Vagina (tissue), 2 donors: ENCODE measurements at places on chromosomes 7 and 10.

DNA sequence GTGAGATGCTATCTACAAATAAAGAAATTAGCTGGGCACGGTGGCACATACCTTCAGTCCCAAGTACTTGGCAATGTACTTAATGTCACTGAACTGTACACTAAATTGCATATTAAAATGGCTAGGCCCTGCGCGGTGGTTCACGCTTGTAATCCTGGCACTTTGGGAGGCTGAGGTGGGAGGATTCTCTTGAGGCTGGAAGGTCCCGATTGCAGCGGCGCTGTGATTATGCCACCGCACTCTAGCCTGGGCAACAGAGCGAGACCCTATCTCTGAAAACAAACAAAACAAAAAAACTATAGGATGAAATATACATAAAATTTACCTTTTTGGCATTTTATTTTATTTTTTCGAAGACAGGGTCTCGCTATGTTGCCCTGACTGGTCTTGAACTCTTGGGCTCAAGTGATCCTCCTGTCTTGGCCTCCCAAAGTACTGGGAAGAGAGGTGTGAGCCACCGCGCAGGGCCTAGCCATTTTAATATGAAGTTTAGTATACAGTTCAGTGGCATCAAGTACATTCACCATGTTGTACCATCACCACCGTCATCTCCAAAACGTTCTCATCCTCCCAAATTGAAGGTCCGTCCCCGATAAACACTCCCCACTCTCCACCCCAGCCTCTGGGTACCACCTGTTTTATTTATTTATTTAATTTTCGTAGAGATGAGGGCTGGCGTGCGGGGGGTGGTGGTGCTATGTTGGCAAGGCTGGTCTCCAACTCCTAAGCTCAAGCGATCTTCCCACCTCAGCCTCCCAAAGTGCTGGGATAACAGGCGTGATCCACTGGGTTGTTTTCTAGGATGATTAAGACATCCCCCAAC, 1.3 kb upstream of the EIF3B start:
- no peak for DNase-seq

DNA sequence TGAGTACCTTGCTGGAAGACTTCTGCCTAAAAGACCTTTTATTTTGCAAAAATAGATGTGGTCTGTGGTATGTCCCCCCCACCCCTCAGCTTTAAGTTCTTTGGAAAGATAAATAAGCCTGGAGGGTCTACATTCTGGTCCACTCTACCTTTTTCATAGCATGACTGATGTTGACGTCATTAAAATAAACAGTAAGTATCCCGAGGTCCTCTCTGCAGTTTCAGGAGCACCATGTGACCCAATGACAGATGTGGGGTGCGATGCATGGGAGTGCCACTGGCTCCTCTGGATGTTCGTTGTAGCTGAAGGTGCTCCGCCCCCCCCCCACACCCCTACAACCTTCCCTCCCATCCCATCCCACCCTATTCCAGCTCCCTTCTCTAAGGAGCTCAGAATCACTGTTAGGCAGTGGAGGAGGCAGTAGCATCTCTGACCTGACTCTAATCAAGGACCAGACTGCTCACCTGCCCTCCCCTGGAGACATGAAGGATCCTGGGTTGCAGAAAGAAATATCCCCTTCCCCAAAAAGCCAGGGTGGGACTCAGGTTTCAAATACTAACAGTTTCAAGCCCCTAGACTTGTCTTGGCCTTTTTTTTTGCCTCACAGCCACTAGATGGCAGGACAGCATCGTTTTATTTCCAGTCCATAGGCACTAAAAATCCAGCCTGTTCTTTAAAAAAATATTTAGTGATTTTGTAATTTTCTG, 25.1 kb downstream of the CASP7 start:
- no peak for DNase-seq

DNA sequence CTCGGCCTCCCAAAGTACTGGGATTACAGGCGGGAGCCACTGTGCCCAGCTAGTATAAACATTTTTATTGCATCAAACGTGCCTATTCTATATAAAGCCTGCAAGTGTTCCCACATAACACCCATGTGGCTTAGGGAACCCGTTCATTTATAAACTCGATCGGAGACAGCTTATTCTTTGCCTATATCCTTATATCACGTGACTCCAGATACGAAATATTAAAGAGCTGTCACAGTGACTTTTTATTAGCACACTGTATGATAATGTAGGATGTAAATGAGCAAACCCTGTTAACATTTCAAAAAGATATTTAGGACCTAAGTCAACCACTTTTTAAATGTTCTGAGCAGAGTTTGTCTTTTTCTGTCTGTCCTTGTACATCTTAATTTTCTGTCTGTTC, 642.9 kb upstream of the ADARB2 start:
- DNase-seq, result no peak

- no peak for DNase-seq
Measured at GRCh38 chr10:90775351-90776028, 82.3 kb downstream of the HTR7 start.

GRCh38 chr7:51079494-51079893, 237.1 kb downstream of the COBL start:
- DNase-seq, result no peak

DNA sequence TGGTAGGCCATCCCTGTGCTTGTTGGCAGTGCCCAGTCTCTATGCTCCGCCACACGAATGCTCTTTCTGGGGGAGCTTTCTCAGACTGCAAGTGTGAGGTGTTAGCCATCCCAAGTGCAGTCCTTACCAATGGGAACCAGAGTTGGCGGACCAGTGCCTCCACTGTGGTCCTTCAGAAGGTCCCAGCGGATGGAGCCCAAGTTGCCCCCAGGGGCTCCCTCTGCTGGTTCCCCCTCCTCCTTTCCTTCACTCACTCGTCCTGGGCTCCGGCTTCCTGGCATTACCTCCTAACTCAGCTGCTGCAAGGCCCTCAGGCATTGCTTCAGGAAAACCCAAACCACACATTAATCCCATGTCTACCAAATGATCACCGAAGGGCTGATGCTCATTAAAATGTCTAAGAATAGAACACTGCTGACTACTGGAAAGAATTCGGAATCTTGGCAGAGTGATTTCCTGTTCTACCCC, 139.8 kb downstream of the CUBN start:
- no peak for DNase-seq

- no peak for DNase-seq
Measured at GRCh38 chr7:11655163-11655562, 176.8 kb downstream of the THSD7A start.
